MG63 (cell line): ENCODE measurements at places on chromosomes 11 and 22. TPM values are rescaled to one million over a fixed set of nuclear protein-coding genes. Genes with fewer than 3 reads are reported as not detected.

DNA sequence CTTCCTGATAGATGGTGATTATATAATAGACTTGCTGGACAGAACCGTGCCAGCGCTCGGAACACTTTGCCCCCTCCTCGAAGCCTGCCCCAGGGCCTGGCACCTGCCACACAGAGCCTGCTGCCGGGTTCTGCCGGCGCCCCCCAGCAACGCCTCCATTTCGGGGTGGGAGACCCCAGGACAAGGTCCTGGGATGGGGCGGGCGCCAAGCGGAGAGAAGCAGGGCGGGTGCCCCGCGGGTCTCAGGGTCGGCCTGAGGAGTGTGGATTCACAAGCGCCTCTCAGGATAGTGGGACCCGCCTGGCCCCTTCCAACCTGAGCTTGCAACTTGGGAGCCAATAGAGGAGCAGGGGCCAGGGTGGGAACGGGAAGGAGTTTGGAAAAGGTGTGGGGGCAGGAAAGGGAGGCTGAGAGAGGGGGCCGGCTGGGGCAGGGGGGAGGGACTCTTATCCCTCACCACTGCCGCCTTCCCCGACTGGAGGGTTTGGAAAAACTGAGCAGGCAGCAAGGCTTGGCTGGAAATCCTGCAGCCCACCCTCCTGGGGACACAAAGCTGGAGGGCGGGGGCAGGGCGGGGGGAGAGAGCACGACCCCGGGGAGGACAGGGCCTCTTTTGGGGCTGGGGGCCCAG lies 3.3 kb upstream of the BCL9L start:
- DNase-seq: peak; percentile 49

GRCh38 chr11:64631675-64632074 lies 40.7 kb downstream of the SLC22A12 start:
- no peak for DNase-seq

GRCh38 chr11:103396237-103396636 lies 287.0 kb downstream of the DYNC2H1 start:
- DNase-seq: no peak

DNA sequence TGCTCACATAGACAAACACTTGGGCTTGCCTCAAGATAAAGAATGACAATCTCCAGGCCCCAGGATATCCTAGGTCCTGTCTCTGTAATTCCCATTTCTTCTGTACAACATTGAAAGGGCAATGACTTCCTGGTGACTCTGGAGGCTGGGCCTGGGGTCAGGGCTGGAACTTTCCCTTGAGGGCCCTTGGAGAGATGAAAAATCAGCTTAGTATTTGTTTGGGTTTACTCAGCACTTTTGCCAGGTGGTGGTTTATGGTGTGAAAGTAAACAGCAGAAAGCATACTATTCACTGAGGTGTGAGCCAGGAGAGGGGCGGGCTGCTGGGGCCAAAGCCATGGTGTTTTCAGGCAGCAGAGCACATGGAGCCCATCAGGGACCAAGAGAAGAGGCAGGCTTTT lies 214.7 kb upstream of the NARS2 start:
- DNase-seq: no peak

SMC1B gene
- total RNA-seq: not detected in 2 replicates

SF3A1 gene
- 6.9 and 19.5 TPM in 2 replicates for total RNA-seq

GRK3 gene
- 0.02 and 1.3 TPM in 2 replicates for total RNA-seq
